ENCODE measurements at places on chromosomes 2 and 18.

GRCh38 chr2:10971888-10972260 is 60.1 kb downstream of the KCNF1 start:
- DNase-seq: no peak

- DNase-seq: no peak
Measured at GRCh38 chr18:59272221-59272888, 899 bp downstream of the RAX start.

DNA sequence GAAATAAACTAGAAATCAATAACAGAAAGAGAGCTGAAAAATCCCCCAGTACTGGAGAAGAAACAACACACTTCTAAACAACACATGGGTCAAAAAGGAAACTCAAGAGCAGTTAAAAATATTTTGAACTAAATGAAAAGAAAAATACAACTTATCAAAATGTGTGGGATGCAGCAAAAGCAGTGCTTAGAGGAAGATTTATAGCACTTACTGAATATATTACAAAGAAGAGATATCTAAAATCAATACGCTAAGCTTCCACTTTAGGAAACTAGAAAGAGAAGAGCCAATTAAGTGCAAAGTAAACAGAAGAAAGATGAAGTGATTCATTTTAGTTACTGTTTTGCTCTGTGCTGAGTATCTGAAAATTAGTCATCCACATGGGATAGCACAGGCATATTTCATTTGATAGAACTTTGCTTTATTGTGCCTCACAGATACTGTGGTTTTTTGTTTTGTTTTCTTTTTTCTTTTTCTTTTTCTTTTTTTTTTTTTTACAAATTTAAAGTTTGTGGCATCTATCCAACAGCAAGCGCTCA is 17.0 kb downstream of the TGFA start:
- DNase-seq: no peak

GRCh38 chr2:217383620-217384019 is 523.8 kb upstream of the TNP1 start:
- no peak for DNase-seq

GRCh38 chr18:79203017-79203605 is 133.9 kb downstream of the ATP9B start:
- peak; percentile 12 for DNase-seq

- DNase-seq: no peak
Measured at GRCh38 chr2:224427471-224427870, 25.6 kb upstream of the FAM124B start.

DNA sequence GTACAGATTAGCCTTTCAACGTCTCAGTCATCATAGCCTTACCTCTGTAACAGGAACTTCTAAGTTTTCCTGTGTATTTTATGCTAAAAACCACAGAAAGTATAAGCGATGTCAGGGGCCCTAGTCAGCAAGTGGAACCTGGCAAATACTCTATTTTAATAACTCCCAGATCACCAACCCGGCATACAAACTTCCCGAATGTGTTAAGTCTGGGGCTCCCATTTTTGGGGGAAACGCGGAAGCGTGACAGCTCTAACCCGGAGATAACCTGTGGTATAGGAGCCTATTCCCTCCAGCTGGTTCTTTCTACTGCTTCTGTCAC is 574 bp downstream of the NIFK start:
- no peak for DNase-seq

DNA sequence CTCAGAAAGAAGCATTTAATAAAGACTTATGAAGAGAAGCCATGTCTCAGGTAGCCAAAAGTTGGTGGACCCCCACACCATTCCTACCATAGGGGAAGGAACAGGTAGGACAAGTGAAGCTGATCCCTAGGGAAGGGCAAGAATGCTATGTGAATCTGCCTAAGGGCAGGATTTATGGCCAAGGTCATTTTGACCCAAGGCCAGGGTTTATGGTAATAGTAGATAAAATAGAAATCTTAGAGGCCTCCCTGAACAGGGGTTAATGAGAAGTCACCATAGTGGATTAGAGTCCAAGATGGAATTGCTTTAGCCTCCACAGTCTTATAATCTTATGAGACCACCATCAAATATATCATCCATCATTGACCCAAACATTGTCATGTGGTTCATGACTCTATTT is 26.0 kb upstream of the UBE2F start:
- DNase-seq: no peak

DNA sequence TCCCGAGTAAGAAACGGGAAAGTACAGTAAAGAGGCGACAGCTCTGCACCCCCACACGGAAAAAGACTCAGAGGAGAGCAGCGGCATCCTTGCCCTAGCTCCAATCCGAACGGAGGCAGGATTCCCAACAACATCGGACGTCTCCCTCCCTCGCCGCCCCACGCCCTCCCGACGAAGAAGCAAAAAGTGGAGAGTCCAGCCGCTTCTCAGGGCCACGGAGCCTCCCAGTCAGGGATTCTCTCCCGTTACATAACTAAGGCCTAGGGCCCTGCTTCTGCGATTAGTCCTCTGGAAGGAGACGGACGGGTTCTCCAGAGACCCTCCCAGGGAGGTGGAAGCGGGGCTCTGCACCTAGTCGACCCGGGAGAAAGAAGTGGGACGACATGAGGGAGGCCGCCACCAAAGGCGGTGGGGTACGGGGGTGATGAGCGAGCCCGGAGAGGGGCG is 587 bp downstream of the SUMO1 start:
- peak; percentile 18 for DNase-seq

DNA sequence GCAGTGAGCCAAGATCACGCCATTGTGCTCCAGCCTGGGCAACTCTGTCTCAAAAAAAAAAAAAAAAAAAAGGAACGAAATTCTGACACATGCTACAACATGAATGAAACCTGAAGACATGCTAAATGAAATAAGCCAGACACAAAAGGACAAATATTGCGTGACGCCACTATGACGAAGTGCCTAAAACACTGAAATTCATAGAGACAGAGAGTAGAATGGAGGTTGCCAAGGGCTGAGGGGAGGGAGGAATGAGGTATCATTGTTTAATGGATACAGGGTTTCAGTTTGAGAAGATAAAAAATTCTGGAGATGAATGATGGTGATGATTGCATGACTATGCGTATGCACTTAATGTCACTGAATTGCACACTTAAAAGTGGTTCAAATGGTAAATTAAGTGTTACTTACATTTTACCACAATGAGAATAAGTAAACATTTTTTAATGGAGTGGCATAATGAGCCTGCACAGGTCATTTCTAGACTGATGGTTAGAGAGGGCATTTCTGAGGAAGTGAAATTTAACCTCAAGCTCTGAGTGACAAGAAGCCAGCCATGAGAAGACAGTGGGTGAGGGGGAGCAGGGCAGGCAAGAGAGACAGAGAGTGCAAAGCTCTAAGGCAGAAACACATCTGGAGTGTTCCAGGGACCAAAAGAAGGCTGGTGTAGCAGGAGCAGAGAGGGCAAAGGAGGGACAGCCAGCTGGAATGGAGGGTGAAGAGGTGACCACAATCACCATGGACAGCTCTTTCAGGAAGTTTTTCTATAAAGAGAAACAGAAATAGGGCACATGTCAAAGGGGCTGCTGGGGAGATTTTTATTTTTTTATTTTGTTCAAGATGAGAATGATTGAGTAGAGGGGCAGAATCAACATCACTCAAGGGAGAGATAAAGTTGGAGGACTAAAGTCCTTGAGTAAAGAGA is 20.6 kb upstream of the EXOC6B start:
- peak; percentile 28 for DNase-seq

Measured in activated CD4-positive, alpha-beta T cell treated with anti-CD3 and anti-CD28 coated beads, Interleukin-2, amount 50 U/mL, for 16 hours (primary cell).